ENCODE measurements at places on chromosomes 16 and 17.

DNA sequence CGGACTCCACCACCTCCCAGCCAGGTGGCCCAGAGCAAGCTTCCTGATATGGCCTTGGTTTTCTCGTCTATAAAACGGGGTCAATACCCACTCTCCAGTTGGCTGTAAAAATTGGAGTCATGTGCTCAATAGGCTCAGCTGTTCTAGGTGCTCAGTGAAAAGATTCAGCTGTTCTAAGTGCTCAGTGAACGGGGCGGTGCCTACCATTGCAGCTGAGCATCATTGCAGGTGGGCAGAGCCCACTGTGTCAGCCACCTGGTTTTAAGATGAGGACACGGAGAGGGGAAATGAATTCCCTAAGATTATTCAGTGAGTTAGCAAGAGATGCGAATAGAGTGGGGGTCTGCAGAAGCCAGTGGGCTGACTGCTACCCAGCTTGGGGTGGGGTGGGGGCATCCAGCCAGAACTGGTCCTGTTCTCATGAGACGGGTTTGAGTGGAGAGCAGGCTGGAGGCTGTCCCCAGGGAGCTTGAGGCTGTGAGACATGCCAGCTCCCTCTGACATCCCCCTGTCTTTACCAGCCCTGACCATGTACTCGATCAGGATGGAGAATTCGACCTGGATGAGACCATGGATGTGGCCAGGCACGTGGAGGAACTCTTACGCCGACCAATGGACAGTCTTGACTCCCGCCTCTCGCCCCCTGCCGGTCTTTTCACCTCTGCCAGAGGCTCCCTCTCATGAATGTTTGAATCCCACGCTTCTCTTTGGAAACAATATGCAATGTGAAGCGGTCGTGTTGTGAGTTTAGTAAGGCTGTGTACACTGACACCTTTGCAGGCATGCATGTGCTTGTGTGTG lies 21.9 kb downstream of the STAT5A start:
- DNase-seq = no peak

DNA sequence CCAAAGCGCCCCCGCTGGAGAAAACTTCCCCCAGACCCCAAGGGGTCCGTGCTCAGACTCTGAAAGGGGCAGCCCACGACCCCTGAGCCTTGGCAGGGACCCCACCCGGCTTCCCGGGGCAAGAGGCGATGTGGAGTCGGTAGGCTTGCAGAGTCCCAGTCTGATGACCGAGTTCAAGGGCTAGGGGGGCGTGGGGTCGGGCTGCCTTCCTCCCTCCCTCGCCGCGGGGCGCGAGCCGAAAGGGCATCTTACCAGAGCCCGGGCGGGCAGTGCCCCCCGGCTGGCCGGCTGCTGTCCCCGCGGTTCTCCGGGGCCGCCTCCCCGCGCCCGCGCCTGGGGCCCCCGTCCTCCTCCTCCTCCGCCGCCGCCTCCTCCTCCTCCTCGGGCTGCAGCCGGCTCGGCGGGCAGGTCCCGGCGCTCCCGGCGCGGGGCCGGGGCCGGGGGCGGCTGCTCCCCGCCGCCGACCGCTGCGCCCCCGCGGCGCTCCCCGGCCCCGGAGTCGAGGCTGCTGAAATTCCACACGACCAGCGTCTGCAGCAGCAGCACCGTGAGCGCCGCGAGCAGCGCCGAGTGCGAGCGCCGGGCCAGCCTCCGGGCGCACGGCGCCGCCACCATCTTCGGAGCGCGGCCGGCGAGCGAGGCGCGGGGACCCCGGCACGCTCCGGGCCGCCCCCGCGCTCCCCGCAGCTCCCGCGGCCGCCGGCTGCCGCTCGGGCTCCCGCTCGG lies 415 bp downstream of the XYLT1 start:
- no peak for DNase-seq

- DNase-seq = no peak
Measured at GRCh38 chr17:50677851-50678375, 29.8 kb downstream of the ANKRD40 start.

DNA sequence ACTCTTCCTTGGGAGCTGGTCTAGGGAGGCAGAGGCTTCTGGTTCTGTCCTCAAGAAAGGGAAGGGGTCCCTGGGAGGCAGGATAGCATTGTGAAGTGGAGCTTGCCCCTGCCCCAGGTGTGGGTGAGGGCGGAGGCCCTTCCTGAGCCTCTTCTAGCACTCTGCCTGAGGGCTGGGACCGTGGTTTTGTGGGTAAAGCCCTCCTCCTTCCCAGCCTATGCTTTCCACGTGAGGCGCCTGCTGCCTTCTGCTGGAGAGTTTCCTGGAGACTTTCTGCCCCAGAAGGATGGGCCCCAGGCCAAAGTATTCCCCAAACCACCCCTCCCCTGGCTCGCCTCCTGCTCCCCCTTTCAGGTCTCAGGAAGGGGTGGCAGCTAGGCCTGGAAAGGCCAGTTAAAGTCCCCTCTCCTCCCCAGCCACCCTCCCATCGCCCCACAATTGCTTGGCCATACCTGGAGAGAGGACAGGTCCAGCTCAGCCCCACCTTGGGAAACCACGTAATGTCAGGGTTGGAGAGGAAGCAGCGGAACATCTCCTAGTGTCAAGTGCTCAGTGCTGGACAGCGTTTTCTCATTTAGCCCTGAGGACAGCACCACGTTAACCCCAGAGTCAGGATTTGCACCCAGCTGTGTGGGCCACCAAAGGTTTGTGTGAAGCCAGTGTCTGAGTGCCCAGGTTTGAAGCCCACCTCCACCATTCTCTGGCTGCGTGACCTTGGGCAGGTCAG lies 5.6 kb downstream of the SBK1 start:
- no peak for DNase-seq

- DNase-seq = no peak
Measured at GRCh38 chr17:63934183-63935112, 2.3 kb upstream of the CD79B start.

DNA sequence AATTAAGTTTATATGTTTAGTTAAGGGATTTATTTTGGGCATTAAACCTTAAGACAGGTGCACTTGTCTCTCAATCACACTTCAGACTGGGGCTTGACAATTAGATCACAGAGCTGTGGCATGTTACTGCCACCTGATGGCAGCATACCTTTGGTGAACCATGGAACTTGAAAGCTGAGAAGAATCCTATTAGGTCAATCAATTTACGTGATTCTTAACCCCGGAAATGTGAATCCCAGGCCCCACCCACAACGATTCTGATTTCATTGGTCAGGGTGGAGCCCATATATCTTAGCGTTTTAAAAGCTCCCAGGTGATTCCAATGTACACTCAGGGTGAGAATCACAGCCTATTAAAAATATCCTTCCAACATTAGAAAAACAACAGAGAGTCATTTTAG lies 91.0 kb downstream of the GSG1L start:
- no peak for DNase-seq

DNA sequence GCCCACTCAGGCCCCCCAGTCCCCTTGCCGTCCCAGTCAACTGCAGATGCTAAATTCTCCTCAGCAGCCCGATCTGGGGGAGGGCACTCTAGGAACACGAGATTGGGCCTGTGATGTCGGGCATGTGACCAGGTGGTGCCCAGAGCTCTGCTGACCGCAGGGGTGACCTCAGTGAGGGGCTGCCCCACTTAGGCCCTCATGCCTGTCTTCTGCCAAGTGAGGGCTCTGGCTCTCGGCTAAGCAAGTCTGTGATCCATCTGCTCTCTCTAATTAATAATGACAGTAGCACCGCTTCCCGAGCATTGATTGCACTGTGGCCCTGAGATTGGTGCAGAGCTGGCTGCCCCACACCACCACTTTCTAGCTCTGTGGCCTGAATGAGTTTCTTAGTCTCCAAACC lies 138.8 kb downstream of the MRM1 start:
- no peak for DNase-seq

DNA sequence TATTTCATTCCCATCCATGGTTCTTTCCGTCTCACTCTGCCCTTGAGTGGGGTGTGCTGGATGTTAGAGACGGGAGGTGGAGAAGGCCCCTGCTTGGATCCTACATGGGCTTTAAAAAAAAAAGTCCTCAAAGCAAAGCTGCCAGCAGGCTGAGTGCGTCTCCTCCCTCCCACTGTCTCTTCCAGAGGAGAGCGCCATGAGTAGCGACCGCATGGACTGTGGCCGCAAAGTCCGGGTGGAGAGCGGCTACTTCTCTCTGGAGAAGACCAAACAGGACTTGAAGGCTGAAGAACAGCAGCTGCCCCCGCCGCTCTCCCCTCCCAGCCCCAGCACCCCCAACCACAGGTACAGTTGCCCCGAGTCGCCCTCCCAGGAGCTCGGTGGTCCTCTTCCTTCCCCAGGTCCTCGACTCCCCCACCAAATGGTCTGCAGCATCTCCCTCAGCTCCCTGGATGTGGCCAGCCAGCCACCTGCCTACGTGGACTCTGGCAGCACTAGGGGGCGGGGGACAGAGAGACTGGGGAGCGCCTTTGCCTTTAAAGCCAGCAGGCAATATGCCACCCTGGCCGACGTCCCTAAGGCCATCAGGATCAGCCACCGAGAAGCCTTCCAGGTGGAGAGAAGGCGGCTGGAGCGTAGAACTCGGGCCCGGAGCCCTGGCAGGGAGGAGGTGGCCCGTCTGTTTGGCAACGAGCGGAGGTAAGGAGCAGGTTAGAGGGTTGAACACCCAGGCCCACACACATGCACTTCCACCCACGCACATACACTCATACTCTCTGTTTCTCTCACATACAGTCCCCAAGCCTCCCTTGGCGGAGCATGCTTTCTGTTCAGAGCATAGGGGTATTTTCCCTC lies 68.2 kb downstream of the PLD6 start:
- no peak for DNase-seq

DNA sequence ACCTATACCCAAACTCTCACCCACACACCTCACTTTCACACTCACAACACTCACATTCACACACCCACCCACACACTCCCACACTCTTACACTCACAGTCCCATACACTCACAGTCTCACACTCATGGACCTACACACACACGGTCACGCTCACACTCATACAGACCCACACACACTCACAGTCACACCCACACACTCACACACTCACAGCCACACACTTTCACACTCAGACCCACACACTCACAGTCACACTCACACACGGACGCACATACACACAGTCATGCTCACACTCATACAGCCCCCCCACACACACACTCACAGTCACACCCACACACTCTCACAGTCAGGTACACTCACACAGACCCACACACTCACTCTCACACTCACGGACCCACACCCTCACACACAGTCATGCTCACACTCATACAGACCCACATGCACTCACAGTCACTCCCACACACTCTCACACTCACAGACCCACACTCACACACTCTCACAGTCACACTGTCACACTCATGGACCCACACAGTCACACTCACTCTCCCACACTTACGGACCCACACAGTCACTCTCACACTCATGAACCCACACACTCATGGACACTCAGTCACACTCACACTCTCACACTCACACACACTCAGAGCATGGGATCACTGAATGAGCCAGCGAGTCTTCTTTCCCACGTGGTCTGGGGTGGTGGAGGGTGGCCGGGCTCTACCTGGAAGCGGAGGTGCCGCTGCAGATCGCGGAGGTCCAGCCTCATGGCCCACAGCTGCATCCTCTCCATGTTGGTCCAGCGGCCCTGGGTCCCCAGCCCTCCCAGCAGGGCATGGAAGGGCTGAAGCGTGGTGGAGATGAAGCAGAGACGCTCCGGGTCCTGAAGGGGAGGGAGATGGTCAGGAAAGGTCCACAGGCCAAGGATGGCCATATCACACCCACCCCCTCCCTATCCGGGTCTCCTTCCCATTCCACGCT lies 5.1 kb downstream of the IL27 start:
- DNase-seq = no peak

DNA sequence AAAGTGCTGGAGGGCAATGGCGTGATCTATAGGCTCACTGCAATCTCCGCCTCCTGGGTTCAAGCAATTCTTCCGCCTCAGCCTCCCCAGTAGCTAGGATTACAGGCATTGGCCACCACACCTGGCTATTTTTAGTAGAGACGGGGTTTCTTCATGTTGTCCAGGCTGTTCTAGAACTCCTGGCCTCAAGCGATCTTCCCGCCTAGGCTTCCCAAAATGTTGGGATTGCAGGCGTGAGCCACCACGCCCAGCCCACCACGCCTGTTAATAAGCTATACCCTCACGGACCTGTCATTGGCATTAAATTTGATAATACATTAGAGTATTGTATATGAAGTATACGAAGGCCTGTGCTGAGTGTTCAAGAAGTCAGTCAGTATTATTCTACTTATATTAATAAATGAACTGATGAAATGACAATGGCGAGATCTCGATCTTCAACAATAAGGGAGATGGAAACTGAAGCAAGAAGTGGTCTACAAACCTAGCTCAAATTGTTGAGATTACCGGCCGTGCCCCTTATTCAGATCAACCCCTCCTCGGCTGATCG lies 818 bp upstream of the BCAS3 start:
- DNase-seq = no peak

DNA sequence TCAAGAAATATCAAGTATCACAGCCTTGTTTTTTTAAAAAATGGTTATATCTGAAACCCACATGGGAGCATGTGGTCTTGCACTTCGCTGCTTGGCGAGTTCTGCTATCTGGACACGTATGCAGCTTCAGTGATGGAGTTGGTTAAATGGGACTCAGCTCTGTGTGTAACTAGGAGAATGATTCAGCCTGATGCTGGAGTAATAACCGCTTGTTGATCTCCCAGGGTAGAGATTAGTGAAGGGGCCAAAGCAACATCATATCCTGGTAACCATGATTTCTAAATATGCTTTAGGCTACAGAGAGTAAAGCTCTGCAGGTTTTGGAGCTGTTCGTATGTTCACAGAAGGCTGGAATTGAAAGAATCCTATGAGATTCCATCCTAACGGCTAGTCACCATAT lies 63.2 kb downstream of the IQCK start:
- no peak for DNase-seq

DNA sequence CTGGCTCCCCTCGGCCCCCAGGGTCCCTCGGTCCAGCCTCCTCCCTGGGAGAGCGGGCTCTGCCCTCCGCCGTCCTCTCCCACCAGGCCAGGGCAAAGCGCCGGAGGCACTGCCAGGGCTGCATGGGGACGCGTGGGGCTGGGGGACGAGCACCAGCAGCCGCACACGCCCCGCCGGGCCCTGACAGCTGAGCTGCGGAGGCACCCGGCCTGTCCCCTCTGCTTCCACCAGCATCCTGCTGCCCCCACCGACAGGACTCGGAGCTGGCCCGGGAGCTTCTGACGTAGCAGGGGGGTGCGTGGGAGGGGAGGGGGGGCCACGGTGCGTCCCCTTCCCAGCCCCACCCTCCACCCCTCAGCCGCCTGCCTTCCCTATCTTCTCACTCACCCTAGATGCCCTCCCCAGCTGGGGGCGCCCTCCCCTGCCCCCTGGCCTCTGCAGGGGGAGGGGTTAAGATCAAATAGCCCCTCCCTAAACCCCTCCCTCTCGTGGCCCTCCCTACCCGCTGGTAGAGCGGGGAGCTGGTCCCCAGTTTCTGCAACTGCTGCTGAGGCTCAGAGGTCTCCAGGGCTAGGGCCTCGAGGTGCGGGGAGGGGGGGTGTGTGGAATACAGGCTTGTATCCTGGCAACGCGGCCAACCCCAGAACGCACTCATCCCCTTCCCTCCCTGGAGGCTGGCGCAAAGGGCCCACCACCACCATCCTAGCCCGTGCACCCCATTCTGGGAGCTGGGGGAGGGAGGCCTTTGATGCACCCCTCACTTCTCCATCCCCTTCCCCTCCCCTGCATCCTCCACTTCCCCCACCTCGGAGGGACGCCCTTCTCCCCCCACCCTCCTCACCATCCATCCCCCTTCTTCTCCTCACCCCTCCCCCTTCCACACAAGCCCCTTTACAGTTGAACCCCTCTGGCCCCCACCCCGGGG lies 1.0 kb downstream of the SRCIN1 start:
- DNase-seq = no peak

GRCh38 chr16:50743581-50744225 lies 1.8 kb downstream of the CYLD start:
- DNase-seq = no peak

GRCh38 chr17:29954405-29954804 lies 13.0 kb downstream of the EFCAB5 start:
- DNase-seq = no peak

- DNase-seq = no peak
Measured at GRCh38 chr16:78097548-78097947, 1.9 kb upstream of the WWOX start.
